Stimulated activated CD4-positive, alpha-beta T cell treated with anti-CD3 and anti-CD28 coated beads, TNF-alpha, amount 100 ng/mL, for 24 hours (primary cell): ENCODE measurements at places on chromosomes 1 and 21.

- DNase-seq, result no peak
These were observed 103.7 kb upstream of the SOD1 start for GRCh38 chr21:31555741-31556191.

DNA sequence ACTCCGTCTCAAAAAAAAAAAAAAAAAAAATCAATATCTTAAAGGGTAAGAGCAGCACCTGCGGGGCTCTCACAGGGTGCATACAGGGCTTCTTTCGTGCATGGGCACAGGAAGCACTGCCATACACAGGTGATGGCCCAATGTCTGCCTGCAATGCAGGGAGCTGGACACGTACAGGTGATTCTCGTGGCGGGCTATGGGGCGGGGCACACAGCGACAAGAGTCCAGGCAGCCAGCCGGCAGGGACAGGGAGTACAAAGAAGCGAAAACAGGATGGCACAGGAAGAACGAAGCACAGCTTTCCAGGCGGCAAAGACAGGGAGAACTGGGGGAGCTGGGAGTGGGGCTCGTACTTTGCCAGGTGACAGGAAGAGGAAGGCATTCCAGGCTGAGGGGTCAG lies 1.6 kb downstream of the KIF17 start:
- DNase-seq, result no peak

- no peak for DNase-seq
These were observed 55.5 kb upstream of the TRAPPC10 start for GRCh38 chr21:43956670-43957035.

DNA sequence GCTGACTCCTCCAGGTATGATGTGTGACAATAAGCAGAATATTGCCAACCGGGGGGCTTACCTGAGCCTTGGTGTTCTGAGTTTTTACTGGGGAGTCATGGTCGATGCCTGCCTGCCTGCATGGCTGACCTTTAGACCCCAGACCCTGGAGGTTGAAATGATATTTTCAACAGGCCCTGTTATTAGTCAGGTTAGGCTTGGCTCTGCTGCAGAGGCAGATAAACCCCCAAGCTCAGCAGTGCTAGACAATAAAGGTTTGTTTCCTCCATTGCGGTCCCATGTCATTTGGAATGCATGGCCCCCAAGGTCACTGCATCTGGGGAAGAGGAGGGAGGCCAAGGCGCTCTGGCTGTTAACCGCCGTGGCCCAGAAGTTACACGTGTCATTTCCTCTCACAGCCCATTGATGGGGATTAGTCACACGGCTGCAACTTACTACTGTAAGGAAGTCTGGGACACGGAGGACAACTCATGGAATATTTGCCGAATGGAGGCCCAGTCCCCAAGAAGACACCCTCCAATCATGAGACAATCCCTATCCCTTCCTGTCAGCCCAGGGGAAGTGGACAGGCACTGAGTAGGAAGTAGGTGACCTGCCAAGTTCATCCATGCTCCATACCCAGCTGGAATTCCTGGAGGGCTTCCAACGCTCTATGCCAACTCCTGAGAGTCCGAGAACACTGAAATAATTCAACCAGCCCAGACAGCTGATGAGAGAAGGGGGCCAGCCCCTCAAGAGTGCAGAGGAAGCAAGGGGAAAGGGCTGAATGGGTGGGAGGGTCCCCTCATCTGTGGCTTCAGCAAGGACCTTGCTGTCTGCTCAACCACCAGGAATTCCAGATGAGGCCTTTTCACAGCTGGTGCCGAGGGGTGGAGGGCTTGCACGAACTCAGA lies 97.3 kb downstream of the TAS1R2 start:
- no peak for DNase-seq

DNA sequence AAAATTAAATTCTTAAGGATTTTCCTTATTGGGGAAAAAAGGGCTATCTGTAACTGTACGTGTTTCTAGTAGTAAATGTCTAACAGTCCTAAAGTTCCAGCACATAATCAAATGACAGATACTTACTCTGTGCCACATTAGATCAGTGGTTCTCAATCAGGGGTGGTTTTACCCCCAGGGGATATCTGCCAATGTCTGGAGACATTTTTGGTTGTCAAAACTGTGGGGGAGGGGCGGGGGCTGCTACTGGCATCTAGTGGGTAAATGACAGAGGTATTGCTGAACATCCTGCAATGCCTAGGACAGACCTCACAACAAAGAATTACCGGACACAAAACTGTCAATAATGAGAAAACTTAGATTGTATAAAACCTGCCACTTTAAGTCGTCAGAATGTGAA lies 33.4 kb upstream of the PTPRC start:
- no peak for DNase-seq

DNA sequence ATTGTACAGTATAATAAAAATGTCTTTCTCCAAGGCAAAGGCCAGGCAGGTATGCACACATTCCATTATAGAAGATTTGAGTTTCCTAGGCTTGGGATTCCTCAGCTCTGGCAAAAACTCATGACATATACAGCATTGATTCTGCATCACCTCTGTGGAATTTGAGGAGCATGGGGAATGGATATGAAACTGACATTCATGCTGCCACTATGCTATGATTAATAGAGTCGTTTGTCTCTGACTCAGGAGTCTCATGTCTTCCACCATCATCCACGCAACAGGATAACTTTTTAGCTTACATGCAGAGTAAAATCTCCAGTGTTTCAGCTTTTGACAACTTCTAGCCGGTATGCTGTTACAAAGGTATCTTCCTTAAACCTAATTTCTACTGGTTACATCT lies 49.8 kb upstream of the ADORA3 start:
- DNase-seq, result no peak

- no peak for DNase-seq
These were observed 27.1 kb downstream of the TRAF5 start for GRCh38 chr1:211353562-211354212.

- no peak for DNase-seq
These were observed 18.1 kb upstream of the KIRREL1 start for GRCh38 chr1:157975228-157975950.

DNA sequence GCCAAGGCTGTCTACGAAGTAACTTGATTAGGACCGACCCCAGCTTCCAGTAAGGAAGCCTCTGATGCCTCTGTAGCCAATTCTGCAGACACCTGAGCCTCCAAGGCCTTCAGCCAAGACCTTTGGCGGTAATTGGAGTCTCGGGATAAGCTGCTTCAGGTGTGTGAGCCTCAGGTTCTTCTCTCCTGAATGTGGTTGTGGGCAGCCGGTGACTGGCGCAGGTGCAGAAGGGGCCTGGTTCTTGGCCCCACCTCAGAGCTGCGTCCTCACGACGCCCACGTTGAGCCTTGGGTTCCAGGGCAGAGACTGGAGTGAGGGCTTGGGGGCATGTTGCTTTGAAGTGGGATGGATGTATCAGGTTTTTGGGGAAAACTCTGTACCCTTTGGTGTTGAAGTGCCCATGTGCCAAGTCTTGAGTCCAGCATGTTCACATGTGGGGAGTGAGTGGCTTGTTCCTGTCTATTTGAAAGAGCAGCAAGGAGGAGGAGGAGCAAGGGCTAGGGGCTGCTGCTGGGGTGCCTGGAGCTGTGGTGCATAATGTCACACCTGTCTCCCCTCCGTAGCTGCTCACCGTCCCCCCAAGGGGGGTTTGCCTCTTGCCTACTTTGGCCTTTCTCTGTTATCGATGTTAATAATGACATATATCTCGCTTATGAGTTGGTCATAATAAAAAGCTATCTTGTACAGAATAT lies 1.4 kb downstream of the PSEN2 start:
- no peak for DNase-seq

DNA sequence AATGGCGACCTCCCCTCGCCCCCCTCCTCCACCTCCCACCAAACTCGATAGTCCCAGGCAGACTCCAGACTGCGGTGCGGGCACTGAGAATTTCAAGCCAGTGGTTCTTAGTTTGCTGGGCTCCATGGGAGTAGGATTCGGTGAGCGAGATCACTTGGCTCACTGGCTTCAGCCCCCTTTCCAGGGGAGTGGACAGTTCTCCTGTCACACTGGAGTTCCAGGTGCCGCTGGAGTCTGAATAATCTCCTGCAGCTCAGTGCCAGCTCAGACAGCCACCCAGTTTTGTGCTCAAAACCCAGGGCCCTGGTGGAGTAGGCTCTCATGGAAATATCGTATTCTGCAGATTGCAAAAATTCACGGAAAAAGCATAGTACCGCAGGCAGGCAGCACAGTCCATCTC lies 7.6 kb downstream of the OR2M7 start:
- DNase-seq, result no peak

DNA sequence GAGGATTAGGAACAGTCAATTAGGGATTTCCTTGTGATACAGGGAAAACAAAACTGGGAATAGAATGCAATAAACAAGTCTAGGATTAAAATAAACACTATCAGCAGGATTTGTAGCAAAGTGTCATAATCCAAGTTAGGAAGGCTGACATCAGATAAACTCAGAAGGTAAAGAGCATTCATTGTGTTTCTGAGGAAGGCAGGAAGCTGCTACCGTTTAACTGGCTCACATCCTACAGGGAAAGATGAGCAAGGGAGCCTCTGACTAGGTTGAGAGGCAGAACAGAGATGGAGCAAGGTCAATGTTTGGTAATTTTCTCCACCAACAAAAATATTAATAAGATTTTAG lies 124.7 kb downstream of the POU2F1 start:
- no peak for DNase-seq

DNA sequence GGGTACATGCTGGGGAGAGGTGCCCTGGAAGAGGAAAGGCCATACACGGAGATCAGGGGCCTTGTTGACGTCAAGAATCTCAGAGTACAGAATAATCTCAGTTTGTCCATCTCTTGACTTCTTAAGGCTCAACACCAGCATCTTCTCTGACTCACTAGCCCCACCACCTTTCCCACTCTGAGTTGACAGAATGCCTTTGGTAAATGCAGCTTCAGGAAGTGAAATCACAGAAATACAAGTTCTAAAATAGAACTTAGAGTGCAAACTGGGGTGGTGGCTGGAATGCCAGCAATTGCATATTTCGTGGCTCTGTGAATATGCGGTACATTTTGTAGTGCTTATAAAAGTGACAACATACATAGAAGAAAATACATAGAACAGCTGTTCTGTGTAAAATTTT lies 1.6 kb downstream of the COG2 start:
- no peak for DNase-seq

DNA sequence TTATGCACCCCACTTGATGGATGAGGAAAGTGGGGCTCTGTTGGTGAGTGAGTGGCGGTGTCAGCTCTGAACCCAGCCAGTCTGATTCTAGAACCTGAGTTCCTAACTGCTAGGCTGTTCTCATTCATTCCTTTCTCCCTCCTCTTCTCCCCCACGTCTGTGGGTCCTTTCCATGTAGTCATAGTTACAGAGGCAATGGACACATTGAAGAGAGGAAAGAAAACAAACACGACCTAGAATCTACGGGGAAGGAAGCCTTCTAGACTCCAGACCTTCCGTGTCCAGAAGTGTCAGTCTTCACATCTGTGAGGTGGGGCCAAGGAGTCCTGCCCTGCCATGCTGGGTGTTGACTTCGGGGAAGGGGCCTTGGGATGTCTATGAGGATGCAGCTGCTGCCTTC lies 115.8 kb upstream of the WNT4 start:
- no peak for DNase-seq

GRCh38 chr21:40902299-40902698 lies 55.3 kb upstream of the DSCAM start:
- DNase-seq, result no peak

DNA sequence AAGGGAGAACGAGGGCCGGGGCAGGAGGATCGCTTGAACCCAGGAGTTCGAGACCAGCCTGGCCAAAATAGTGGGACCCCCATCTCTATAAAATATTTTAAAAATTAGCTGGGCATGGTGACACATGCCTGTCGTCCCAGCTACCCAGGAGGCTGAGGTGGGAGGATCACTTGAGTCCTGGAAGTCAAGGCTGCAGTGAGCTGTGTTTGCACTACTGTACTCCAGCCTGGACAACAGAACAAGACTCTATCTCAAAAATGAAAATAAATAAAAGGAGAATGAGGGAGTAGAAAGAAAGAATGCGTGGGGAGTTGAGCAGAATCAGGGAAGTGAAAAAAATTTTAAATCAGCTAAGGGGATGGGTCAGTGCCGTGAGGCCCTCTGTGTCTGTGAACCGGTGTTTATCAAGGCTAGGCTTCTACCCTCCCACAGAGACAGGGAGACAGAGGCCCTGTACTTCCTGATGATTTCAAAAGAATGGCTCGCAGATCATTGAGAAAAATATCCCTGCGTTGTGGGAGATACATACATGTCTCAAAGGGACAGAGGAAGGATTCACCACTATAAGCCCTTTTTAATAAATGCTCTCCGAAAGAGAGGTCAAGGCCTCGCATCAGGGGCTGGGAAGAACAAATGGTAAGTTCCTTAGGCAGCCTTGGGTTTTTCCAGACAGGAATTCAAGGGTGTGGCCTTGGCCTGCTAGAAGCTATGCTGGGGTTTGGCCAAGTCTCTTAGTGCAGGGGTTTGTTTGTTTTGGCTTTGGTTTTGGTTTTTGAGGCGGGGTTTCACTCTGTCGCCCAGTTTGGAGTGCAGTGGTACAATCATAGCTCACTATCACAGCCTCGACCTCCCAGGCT lies 20.7 kb downstream of the IL10RB start:
- no peak for DNase-seq

DNA sequence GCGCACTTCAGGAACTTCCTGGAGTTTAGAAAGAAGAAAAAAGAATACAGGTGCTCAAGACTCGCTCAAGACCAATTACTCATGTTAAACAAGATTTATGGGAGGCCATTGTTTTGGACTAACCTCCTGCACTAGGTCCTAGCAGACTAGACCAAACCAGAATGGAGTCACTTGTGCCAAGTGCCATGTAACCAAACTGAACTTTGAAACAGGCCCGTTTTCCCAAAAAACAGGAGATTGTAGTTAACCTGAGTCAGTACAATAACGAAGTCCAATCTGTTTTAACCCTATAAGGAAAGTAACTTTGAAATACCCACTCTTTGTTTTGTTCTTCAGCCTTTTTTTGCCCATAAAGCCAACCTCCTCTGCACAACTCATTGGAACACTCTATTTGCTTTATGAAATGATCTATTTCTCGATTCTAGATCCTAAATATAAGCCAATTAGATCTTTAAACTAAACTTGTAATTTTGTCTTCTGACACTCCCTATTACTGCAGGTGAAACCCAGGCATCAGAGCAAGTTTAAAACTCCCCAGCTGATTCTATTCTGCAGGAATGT lies 695 bp upstream of the NTPCR start:
- DNase-seq, result no peak
